Activated naive CD8-positive, alpha-beta T cell treated with anti-CD3 and anti-CD28 coated beads, Interleukin-2, amount 10 ng/mL, durations not matched to agents 7 days and 5 days (primary cell): ENCODE measurements at places on chromosomes 4 and X.

DNA sequence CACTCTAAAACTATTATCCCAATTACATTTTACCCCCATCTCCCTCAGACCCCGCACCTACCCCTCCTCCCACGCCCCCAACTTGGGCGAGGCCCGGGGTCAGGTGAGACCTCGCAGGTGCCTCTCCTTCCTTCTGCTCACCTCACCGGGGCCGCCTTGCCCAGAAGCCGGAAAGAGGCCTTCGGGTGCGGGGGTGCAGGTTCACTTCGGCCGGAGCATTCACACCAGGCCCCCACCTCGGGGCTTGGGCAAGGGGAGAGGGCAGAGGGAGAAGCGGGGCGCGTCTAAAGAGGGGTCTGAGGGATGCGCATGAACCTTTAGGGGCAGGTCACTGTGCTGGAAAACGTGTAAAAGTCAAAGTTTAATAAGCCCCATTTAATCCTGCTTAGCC lies 427 bp downstream of the ZNF182 start:
- DNase-seq: peak; percentile 50

DNA sequence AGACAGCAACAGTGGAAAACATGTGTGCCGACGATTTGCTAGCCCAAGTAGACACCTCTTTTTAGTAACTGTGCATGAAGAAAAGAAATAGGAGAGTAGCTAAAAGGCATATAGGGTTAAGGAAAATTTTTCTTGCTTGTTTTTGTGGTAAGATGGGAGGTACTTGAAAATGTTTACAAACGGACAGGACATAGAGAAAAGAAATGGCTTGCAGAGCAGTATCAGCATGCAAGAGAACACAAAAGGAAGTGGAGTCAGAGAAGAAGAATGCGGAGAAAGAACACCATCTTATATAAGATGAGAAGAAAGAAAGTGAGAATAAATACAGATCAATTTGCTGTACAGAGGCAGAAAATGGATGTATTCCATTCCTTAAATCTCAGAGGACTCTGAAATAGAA lies 263.7 kb upstream of the ETNPPL start:
- DNase-seq: no peak

DNA sequence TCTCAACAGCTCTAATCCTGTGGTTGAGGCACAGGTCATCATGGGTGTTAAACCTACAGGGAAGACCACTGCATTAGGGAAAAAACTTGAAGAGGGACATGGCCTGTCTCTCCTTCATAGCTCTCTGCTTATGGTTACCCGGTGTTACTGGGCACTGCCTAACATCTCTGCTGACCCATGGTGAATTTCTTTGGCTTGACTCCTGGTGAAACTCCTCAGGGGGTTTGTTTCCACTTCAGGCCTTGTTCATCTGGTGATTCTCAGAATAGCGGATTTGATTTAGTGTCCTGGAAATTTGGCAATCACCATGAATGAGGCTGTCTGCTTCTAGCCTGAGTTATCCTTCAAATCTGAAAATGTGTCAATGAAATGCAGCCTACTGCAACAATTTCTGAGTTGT lies 114.4 kb downstream of the ZNF518B start:
- no peak for DNase-seq

DNA sequence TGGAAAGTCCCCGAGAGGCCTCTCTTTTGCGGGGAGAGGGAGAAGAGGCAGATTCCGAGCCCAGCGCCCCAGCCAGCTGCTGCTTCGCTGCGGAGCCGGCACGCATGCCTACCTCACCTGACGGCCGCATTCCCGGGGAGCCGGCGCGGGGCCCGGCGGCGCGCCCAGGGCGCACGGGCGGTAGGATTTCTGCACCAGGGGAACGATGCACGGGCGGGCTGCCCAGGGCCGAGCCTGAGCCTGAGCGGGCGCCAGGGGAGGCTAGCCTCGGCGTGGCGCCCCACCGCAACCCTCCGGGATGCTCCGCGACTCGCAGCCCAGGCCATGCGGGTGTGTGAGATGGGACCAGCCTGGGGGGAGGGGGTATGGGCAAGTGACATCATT lies 81.3 kb upstream of the SCML1 start:
- DNase-seq: peak; percentile 33

- no peak for DNase-seq
These were observed 8.6 kb upstream of the CDKN2AIP start for GRCh38 chr4:183435803-183436202.

DNA sequence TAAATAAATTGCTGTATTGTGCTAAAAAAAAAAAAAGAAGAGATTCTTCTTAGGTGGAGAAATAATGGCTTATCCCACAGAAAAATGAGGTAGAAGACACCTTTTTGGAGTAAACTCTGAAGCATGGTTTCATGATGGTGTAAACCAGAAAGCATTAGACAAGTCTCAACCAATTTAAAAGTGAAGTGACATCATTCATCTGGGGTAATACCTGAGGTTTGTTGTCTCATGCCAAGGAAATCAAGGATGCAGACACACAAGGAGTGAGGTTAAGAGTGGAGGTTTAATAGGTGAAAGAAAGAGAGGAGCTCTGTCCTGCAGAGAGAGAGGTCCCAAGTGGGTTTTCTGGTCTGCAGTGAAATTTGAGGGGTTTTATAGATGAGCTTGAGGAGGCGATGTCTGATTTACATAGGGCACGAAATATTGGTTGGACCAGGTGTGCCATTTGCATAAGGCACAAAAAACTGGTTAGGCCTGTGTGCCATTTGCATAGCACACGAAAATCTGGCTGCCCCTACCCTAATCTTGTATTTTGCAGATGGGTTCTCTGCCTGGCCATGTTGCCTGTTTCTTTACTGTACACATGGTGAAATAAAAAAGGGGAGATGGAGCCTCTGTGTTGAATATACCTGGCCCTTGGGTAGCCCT lies 25.0 kb upstream of the CWH43 start:
- DNase-seq: no peak
